ENCODE measurements at places on chromosomes 4 and X.

DNA sequence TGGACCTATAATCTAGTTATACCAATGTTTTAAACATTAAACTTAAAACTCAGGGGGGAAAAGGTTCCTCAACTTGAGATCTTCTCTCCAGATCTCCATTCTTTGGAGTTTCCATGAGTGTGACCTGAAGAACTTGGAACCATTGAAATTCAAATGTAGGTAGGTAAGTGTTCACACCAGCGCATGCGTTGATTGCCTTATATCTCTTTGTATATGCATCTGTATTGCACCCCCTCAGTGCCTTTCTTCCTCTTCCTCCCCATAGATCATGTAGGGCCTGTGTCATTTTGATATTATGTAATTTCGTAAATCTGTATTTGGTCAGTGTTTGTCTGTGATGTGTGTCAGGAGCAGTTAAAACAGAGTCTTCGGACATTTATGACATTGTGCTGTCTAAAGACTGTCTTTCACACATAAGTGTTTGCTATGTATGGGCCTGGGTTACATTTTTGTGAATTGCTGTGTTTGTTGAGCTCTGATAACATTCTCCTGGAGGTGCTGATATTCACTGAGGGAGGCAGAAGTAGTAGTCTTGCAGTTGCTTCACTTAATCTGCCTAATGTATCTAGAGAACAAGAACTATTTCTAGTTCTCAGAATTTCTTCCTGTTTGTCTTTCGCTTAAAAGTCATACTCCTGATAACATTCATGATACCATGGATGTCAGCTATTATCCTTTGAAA is 126.3 kb downstream of the RAP1GDS1 start:
- DNase-seq = no peak

- no peak for DNase-seq
Observed at GRCh38 chr4:76729980-76730379, 168.0 kb downstream of the SOWAHB start.

DNA sequence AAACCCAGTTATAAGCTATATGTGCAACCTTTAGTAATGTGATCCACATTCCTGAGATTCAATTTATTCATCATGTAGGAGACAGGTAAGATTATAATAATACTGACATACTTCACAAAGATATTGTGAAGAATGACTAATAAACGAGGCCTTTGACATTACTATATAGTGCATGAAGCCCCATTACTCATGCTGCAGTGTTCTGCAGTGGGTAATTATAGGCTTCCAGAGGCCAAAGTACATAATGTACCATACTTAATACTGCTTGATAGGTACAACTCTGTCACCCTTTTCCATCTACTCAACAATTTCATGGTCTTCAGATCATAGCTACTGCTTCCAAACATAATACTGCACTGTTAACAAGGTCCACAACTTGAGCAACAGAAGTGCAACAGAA is 68.9 kb downstream of the COL25A1 start:
- no peak for DNase-seq

DNA sequence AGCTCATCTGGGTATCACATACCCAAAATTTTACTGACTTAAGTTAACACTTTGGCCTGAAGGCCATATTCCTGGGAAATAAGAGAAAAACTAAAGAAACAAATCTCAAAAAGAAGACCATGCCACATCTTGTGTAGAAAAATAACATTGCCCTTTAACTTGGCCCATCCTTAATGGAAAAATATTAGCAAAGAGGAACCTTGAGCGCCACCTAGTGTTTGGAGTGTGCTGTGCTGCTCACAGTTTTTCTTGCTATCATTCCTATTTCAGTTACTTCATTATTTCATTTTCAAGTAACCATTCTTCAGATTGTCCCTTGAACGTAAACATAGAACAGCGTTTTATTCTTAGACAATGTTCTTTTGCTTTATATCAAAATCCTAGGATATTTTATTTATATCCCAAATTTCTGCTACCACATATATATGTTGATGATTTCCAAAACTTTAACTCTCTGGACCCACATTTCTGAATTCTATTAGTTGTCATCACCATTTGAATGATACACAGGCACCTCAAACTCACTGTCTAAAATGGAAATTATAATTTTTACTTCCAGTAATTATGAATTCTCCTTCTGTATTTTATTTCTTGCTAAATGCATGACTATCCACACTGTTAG is 999.0 kb upstream of the ADGRL3 start:
- DNase-seq = no peak

- DNase-seq = no peak
Observed at GRCh38 chr4:153291562-153291961, 52.9 kb upstream of the MND1 start.

- no peak for DNase-seq
Observed at GRCh38 chr4:14752341-14753046, 249.8 kb upstream of the CPEB2 start.

- no peak for DNase-seq
Observed at GRCh38 chr4:8725845-8726244, 133.3 kb downstream of the CPZ start.

- no peak for DNase-seq
Observed at GRCh38 chr4:48366611-48367010, 25.3 kb downstream of the SLAIN2 start.

- no peak for DNase-seq
Observed at GRCh38 chrX:150411656-150412055, 48.5 kb downstream of the MAMLD1 start.

DNA sequence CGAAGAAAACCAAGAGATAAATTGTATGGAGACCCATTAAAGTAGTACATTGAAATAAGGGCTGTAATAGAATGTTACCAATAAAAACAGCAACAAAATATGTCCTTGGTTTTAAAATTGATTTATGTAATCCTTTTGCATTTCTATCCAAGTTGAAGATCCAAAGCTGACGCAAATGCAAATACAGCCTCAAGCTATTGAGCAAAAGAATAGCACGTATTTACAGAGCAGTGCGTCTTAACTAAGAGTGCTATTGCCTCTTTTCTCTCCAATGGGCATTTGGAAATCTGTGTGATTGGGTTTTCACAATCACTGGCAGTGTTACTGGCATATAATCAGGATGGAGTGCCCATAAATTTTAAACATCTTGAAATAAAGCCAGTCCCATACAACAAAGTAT is 417.4 kb downstream of the TLL1 start:
- DNase-seq = no peak

GRCh38 chr4:33086331-33086925 is 2366.3 kb downstream of the PCDH7 start:
- DNase-seq = no peak

GRCh38 chr4:12445711-12446235 is 1017.1 kb upstream of the HS3ST1 start:
- no peak for DNase-seq

DNA sequence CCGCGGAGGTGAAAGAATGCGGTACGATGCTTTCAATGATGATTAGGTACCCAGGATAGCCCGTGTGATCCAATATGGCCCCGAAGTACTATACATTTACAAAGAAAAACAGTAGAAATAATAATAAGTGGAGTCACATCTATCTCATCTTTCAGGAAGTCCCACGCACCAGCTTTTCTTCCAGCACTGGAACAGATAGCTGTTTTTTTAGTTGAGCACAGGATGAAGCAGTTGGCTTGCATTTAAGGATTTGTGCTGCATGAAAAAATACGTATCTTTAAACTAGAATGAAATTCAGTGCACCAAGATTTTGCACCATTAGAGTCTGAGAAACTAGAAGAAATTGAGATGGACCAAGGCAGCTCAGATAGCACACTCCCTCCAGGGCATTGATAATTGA is 44.1 kb downstream of the SMIM20 start:
- no peak for DNase-seq

- no peak for DNase-seq
Observed at GRCh38 chr4:139207873-139208403, 30.9 kb upstream of the ELF2 start.
